ENCODE measurements at places on chromosomes 3 and 15. TPM values are rescaled to one million over a fixed set of nuclear protein-coding genes. Genes with fewer than 3 reads are reported as not detected.

- DNase-seq = peak; percentile 43
These were observed 175.7 kb upstream of the KBTBD8 start for GRCh38 chr3:66822186-66823008.

- DNase-seq = no peak
These were observed 73.9 kb upstream of the TMEM108 start for GRCh38 chr3:132964266-132964665.

DNA sequence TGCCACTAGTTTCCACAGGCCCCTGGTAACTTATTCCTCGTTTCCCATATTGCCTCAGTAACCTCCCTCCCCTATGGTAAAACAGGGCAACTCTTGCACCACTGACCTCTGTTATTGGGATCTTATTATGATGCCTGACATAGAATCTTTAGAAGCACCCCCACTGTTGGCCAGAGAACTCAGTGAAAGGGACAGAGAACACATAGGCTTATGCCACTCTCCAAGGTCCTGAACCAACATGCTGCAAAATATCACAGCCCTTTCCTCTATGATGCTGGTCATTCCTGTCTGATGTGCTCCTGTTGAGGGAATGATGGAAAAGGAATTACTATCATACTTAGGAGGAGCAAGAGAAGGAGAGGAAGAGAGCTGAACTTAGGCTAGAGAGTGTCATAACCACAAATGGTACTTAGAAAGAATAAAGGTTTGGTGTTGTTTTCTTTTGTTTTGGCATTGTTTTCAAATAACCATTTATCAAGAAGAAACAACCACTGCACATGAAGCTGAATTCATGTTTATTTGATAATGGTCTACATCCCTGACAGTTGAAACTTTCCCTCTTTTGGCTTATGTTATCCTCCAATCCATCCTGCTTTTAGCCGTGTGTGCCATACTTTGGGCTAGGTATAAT is 330.2 kb downstream of the EPHB1 start:
- no peak for DNase-seq

GRCh38 chr3:169153656-169154055 is 509.9 kb downstream of the MECOM start:
- DNase-seq = no peak

CNTN4 gene
- 6.8 TPM for total RNA-seq

ADAMTS17 gene
- total RNA-seq = 2.4 TPM

GRCh38 chr3:56776556-56776950 is 25.2 kb downstream of the ARHGEF3 start:
- DNase-seq = no peak

GABPB1 gene
- total RNA-seq = 11.1 TPM

FAM131A gene
- total RNA-seq = 30.2 TPM

GRCh38 chr3:69491975-69492374 is 106.1 kb upstream of the FRMD4B start:
- peak; percentile 18 for DNase-seq

CLDN16 gene
- not detected for total RNA-seq

DNA sequence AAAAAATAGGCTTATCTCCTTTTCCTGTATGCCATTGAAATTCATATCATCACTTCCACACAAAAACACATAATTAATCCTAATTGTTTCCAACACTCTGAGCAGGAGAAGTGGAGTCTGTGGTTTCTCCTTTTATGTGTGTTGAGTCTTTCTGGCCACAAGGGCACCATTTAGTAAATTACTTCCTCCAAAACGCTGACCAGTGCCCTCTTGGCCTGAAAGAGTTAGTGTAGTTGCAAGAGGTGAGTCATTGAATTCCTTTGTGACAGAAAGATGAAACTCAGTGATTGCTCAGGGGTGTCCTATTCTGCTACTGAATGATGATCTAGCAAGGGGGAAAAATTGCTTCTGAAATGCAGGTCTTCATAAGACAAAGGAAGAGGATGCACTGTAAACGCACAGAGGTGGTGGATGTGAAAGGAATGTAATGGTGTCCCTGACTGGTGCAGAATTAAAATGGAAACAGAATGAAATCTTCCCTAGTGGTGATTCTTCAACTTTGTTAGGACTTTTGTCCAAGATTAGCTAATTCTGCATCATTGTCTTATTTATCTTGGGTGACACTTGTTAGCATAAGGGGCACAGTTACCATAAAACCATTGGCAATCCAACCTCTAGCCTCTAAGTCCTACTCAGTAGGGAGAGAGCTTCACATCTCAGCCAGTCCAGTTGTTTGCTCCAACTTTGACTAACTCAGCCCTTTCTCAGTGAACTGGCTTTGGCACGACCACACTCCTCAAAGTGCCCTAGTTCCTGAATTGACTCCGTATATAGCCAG is 208.4 kb upstream of the NANOGP8 start:
- DNase-seq = no peak

GRCh38 chr3:158354713-158355112 is 216.3 kb upstream of the MLF1 start:
- no peak for DNase-seq

ADCY5 gene
- total RNA-seq = 205 TPM

DNA sequence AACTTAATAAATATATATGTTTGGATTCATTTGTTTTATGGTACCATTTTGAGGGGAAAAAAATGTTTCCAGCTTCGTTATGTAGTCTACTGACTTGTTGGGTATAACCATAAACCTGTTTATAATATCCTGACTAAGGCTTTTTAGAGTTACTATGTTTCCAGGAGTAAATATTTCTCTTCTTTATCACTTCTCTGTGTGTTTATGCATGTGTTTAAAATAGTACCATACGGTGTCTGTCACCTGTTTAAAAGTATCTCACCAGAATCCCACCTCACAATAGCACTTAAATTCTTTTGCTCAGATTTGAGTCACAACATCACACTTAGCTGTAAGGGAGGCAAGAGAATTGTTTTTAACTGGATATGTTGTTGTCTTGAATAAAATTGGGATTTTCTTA is 15.1 kb downstream of the LACTB start:
- DNase-seq = no peak

DNA sequence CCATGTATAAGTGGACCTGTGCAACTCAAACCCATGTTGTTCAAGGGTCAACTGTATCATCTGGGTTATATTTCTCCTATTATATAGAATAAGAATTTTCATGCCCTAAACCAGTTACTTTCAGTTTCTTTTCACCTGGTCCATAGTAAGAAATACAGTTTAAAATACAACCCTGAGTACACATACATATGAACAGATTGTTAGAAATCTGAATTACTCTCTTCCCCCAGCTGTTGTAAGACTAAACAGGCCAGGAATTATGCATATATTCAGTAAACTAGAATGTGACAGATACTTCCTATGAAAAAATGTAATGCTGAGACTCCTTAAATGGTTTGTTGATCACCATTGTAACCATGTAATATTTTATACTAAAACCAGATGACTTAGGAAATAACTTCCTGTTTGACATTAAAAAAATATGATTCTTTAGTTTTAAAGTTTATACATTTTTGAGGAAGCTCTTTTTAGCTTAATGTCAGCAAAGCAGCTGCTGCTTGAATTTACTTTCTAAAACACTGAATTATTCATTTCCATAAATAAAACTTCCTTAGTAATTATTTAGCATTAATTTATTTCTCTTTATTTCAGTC is 52.5 kb upstream of the ZCWPW2 start:
- no peak for DNase-seq

SHF gene
- 11.8 TPM for total RNA-seq

C2CD4A gene
- not detected for total RNA-seq

- DNase-seq = no peak
These were observed 62.6 kb downstream of the CHCHD6 start for GRCh38 chr3:126766653-126767052.

LINS1 gene
- 11.7 TPM for total RNA-seq

GRCh38 chr3:187912007-187912406 is 166.7 kb upstream of the BCL6 start:
- no peak for DNase-seq

- no peak for DNase-seq
These were observed 199.6 kb upstream of the CBLB start for GRCh38 chr3:106068381-106068780.

DNA sequence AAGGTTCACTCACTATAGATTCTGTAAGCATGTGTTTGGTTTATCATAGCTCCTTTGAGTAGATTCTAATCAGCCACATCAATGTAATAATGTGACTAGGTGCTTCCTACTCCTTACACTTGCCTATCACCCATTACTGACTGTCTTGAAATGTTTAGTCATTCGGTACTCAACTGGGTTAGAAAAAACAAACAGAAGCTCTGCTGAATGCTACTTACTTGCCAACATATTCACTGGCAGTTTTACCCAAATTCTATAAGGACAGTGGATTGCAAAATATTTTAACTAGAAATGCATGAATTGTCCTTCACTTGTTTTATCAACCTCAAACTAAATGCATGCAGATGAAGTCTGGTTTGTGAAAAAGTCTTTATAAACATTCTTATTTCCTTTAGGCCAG is 352.1 kb upstream of the ALCAM start:
- DNase-seq = no peak

AGBL1 gene
- not detected for total RNA-seq

GRCh38 chr15:45469027-45469426 is 53.5 kb downstream of the SLC30A4 start:
- DNase-seq = no peak

- DNase-seq = no peak
These were observed 56.2 kb downstream of the EIF3J start for GRCh38 chr15:44593042-44593736.

DNA sequence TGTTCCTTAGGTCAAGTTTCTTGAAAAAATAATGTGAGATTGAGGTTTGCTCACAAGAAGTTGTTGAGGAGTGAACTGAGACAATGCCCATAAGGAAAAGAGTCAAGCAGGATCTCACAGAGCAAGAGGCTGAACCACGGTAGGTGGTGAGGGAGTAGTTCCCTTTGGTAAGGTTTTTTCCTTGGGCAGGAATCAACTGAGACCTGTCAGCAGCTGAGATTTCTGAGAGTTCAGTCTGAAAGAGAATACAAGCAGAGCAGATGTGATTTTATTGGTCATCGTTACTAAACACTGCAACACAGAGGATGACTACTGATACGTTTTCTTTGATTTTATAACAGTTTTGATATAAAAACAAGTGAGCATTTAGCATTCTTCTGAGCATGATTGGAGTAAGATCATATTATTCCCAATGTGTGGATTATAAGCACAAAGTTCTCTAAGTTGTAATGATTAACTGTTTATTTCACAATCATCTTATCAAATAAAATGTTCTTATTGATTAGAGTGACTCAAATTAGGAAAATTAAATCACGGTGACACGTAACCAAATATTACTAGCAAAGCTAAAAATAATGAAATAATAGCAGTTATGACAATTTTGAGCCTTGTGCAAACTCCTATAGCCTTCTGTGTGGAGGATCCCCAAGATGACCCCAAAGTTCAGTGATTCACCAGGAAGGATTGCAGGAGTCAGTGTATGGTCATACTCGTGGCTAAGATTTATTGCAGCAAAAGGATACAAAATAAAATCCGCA is 346.2 kb upstream of the ZNF717 start:
- DNase-seq = no peak

DNA sequence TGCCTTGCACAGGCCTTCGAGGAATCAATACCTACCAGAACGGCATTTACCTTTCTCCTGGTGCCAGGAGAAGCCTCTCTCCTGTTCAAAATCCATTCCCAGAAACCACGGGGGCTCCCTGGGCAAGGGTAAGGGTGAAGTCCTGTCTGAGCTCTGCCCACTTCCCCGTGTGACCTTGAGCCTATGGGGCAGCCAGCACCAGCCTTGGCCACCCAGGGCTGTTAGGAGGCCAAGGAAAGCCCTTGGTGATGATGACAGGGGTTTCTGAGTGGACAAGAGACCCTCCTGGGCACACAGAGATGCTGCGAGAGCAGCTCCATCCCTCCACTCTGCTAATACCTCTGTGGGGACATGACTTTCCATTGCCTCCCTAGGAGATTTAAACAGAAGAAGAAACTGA is 5.9 kb downstream of the SCN5A start:
- no peak for DNase-seq

INO80 gene
- 9.9 TPM for total RNA-seq

GRCh38 chr3:48855681-48856447 is 8.2 kb upstream of the PRKAR2A start:
- no peak for DNase-seq

- no peak for DNase-seq
These were observed 211.5 kb downstream of the LSAMP start for GRCh38 chr3:116233711-116234357.

DNA sequence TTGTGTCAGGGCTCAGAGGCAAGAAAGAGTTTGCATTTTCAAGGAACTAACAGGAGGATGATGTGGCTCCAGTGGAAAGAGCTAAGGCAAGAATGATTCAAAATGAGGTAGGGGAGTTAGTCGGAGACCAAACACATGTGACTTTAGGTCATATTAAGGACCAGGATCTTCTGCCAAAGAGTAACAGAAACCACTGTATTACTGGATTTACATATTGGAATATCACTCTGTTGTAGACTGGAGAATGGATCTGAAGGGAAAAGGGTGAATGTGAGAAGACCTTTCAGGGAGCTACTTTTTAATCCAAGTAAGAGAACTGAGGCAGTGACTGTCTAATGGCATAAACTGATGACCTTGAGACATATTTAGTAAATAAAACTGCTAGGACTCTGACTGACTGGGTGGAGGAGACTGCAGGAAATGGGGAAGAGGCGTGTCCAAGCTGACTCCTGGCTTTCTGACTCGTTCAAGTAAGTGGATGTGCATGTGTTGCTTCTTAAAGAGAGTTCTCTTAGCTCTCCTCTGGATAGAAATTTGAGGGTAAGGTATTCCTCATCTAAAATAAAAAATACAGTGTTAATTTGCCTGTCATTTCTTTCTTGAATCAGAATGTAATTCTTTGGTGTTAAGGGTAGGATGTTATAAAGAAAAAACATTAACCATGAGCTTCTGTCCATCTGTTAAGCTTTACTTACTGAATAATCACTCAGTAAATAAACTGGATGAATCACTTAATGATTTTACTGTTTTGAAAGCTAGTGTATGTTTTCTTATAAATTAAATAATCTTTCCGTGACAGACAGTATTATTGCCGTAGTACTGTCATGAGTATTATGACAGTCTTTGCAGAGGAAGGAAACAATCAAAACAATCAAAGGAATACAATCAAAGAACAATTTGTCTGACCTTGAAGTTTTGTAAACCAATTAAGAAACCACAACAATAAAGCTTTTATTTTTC is 58.3 kb upstream of the CFAP20DC start:
- no peak for DNase-seq

DNA sequence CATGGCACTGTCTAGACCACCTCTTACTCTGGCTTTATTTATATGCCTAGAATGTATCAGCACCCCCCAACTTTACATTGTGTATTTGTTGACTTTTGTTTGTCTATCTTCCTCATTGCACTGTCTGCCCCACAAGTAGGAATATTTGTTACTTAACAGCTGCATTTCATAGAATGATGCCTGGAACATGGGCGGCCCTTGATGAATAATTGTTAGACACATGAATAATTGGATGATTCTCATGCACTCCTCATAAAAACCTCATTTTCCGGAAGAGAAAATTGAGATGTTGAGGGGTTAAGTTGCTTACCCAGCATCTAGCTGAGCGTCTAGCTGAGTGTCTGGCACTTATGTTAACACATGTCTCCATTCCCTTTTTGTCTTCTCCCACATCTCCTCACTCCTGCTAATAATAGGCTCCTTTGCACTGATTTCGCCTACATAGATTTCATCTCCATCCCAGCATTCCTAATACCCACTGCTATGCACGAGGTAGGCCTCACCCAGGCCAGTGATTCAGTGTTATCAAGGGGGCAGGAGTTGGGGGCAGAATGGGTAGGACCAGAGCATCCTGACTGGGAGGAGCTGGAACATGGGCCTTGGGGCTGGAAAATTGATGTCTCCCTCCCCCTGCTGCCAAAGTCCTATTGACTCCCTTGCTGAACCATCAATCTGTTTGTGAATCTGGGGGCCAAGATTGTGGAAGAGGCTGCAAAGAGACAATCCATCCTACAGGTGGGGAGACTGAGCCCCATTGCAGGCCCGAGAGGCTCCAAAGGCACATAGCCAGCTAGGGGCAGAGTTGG is 7.8 kb upstream of the WNT7A start:
- no peak for DNase-seq

- no peak for DNase-seq
These were observed 31.0 kb upstream of the KBTBD12 start for GRCh38 chr3:127884041-127884440.

All from right cardiac atrium (tissue), 5 donors.